ENCODE measurements at places on chromosomes 4 and X.

DNA sequence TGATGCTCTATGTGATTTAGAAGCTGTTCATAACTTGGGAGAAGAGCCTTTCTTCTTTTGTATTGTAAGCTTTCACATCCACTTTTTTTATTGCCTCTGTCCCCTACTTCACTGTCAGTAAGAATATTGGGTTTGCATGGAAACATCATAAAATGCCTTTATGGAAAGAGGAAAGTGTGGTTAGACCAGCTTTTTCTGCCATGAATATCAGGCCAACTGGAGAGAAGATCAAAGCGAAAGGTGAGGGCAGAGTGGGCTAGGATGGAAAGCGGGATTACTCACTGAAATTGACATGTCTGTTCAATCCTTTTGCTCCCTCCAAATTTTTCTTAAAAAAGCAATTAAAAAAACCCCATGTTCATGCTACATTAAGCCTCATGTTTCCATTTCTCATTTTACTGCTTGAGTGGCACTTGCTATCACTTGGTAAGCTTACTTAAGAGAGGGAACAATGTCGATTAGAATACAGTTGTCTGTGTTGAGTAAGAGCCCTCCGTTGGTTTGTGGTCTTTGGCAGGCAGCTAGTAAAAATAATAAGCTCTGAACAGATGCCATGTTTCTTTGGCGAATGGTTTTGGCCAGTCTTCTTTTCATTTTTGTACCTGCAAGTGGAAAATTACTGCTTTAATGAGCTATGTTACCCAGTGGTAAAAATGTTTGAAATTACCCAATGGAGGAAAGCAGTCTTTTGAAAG lies 35.9 kb downstream of the SUPT20HL1 start:
- no peak for DNase-seq

DNA sequence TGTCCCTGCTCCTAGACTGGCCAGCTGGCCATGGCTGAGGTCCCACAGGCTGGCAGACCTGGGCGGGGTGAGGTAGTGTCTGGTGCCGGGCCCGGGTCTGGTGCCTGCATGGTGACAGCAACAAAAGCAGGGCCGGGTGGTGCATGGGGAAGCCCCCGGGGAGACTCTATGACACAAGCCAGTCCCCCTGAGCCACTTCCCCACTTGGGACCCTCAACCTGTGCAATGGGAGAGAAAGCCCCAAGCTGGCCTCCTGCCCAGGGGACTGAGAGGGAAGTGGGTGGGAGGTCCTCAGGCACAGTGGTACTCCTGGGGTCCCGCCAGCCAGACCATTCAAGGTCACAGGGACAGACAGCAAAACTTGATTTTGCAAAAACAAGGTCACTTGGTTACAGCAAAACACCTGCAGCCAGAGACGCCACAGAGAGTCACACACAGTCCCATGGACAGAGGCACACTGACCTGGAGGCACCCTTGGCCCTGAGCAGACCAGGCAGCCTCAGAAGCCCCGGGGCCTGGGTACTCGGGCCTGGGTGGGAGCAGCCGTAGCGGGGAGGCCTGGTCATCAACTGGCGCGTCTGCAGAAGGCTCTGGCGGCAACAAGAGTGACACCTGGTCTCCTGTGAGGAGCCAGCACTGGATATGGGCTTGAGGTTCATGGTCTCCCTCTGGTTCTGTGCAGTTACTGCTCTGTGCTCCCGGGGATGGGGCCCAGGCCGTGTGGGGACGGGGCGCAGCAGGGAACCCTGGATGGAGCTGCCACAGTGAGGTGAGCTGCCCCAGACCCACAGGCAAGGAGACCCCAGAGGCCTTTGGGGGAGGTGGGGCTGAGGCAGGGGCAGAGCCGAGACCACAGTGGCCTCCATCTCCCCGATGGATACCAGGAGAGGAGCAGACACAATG lies 60.6 kb downstream of the HTRA3 start:
- no peak for DNase-seq

GRCh38 chr4:76712564-76712963 lies 185.4 kb downstream of the SOWAHB start:
- no peak for DNase-seq

DNA sequence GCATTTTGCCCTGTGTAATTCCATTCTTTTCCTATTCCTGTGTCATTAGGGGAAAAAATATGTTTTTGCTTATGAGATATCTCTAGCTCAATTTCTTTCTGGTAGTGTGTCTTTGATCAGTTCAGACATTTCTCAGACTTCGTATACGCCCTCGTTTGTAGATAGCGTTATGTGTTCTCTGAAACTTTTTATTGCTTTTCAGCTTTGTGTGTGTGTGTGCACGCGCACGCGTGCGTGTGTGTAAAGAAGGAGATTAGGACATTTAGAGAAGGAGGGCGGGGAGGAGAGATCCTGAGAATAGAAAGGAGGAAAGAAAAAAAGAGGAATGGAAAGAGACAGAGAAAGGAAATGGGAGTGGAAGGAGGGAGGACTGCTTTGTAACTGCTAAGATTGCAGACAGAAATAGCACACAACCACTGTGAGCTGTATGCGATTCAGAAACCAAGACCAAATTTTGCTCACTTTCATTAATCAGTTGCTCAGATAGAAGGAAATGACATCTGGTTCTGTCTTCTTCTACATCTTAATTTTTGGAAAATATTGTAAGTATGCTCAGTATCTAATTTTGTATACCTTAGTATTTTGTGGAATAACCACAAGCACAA lies at the start of gene RXFP1:
RXFP1 (plus strand) TSS at position 399 of the 605 bp plus-strand sequence; CDS start at position 494, 95 bp downstream.
- DNase-seq, result no peak
